Spinal cord (tissue), 10 donors: ENCODE measurements at places on chromosomes 12 and 14. TPM values are rescaled to one million over a fixed set of nuclear protein-coding genes. Genes with fewer than 3 reads are reported as not detected.

Gene SERPINA1
- total RNA-seq: 8.6 TPM

Gene GNB3
- total RNA-seq: 5.1 TPM

Gene GALNT9
- total RNA-seq: 9.5 TPM

Gene HSPB8
- total RNA-seq: 14.8 TPM

Gene IL26
- total RNA-seq: not detected

Gene TOMM20L
- not detected for total RNA-seq

Gene GLS2
- total RNA-seq: 10.5 TPM

Gene TCL1B
- not detected for total RNA-seq

Gene PLEK2
- total RNA-seq: 0.77 TPM
